Karpas-422 (cell line): ENCODE measurements at places on chromosomes 2 and 18.

GRCh38 chr2:63870679-63871078 lies 29.0 kb downstream of the UGP2 start:
- H3K4me3 ChIP-seq: no peak overlapping the region
- peaks cover 9% of the 10 kb centered on the region for H3K4me1 ChIP-seq
- H3K27ac ChIP-seq: no peak overlapping the region
- no peak for DNase-seq

- no peak for DNase-seq
- H3K36me3 ChIP-seq: no peaks in the 10 kb centered on the region
Measured at GRCh38 chr2:25598911-25599310, 74.5 kb downstream of the DTNB start.

- no peaks in the 10 kb centered on the region for H3K4me1 ChIP-seq
- DNase-seq: no peak
- no peak overlapping the region for H3K27ac ChIP-seq
- H3K36me3 ChIP-seq: no peaks in the 10 kb centered on the region
Measured at GRCh38 chr2:151664520-151664919, 69.8 kb downstream of the NEB start.

- H3K36me3 ChIP-seq: no peaks in the 10 kb centered on the region
- no peak overlapping the region for H3K27ac ChIP-seq
- H3K27me3 ChIP-seq: no peaks in the 10 kb centered on the region
- H3K4me1 ChIP-seq: no peaks in the 10 kb centered on the region
Measured at GRCh38 chr2:114550895-114551793, 108.7 kb downstream of the DPP10 start.

DNA sequence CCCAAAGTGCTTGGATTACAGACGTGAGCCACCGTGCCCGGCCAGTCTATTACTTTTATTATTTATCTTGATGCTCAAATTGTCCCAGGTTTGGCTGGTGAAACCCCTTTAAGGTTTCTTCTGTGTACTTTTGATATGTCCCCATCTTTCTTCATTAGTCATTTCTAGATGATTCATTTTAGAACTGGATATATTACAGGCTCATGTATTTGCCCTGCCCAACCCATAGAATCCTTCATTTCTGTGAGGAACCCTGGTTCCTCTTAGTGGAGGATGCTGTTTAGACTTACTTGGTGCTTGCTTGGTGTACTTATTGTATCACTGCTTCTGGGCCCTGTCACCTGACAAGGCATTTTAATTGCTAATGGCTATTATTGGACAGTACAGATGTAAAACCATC lies 40.1 kb downstream of the KCMF1 start:
- no peaks in the 10 kb centered on the region for H3K27me3 ChIP-seq
- no peak overlapping the region for H3K4me3 ChIP-seq
- no peak for DNase-seq
- H3K27ac ChIP-seq: no peak overlapping the region

- H3K4me1 ChIP-seq: no peaks in the 10 kb centered on the region
- no peaks in the 10 kb centered on the region for H3K27me3 ChIP-seq
- no peak overlapping the region for H3K4me3 ChIP-seq
- H3K27ac ChIP-seq: no peak overlapping the region
- no peak for DNase-seq
- H3K36me3 ChIP-seq: no peaks in the 10 kb centered on the region
Measured at GRCh38 chr2:120203251-120204021, 19.8 kb downstream of the TMEM185B start.

DNA sequence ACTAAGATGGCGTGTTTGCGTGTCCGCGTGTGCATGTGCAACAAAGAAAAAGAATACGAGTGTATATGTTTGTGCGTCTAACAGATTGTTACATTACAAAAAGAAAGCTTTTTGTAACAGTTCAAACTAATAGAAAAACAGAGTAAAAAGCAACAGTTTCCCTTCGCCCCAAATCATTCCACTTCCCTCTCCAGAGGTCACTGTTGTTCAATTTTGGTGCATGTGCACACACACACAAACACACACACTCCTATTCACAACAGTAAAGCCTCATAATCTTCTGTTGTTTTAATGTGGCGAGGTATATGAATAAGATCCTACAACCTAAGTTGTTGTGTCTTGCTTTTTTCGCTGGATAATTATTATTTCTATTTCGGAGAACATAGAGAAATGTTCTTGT lies 357.3 kb upstream of the SLC8A1 start:
- no peak overlapping the region for H3K27ac ChIP-seq
- H3K4me3 ChIP-seq: no peak overlapping the region
- no peaks in the 10 kb centered on the region for H3K36me3 ChIP-seq
- H3K27me3 ChIP-seq: no peaks in the 10 kb centered on the region
- no peak for DNase-seq

DNA sequence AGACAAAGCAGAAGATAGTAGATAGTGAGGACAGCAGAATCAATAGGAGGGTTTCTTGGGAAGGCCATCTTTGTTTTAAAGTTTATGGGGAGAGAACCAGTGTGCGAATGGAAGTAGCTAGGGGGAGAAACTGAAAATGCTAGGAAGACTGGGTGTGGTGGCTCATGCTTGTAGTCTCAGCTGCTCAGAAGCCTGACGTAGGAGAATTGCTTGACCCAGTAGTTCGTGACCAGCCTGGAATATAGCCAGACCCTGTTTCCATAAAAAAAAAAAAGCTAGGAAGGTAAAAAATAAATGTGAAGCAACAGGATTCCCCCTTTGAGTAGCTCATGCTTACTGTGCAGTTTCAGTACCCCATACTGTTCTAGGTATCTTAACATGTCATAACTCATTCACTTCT lies 19.2 kb upstream of the DRC1 start:
- H3K27ac ChIP-seq: no peak overlapping the region
- H3K4me1 ChIP-seq: peaks cover 16% of the 10 kb centered on the region
- peaks cover 40% of the 10 kb centered on the region; the same call in 1 of the 2 replicates for H3K36me3 ChIP-seq
- no peak overlapping the region for H3K4me3 ChIP-seq
- DNase-seq: no peak

DNA sequence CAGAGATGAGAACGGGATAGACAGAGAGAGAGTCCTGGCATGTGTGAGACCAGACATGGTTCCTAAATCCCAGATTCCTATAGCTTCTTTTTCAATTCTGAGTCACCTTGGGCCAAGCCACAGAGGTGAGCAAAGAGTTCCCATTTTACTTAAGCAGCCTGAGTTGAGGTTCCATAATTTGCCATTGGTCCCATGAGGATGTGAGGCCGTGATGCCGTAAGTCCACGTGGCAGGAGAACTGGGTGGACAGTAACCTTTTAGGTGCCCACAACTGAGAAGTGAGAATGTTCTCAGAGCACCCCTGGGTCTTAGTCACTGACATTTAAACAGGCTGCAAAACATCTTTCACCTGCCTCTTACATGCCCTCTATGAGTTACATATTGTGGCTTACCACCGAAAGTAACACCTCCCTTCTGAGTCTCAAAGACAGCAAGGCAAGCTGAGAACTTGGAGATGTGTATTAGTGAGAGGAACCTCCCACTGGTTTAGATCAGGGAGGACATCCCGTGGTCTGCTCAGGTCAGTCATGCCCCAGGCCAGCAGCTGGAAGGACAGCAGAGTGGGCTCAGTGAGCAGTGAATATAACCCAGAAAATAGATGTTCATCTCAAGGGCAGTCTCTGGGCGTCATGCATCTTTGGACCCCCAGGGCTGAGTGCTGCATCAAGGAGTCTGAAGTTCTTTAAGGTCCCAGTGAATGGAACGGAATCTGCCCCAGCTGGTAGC lies 127.9 kb upstream of the LGALSL start:
- peak; percentile 54 for DNase-seq
- peaks cover 48% of the 10 kb centered on the region for H3K4me1 ChIP-seq
- H3K4me3 ChIP-seq: peak overlapping the region; percentile 4; the same call in 1 of the 2 replicates

- H3K27me3 ChIP-seq: no peaks in the 10 kb centered on the region
- H3K4me3 ChIP-seq: no peak overlapping the region
- H3K36me3 ChIP-seq: no peaks in the 10 kb centered on the region
- peaks cover 3% of the 10 kb centered on the region; the same call in 1 of the 2 replicates for H3K4me1 ChIP-seq
- H3K27ac ChIP-seq: no peak overlapping the region
- DNase-seq: no peak
Measured at GRCh38 chr2:136383167-136383566, 265.2 kb upstream of the CXCR4 start.

DNA sequence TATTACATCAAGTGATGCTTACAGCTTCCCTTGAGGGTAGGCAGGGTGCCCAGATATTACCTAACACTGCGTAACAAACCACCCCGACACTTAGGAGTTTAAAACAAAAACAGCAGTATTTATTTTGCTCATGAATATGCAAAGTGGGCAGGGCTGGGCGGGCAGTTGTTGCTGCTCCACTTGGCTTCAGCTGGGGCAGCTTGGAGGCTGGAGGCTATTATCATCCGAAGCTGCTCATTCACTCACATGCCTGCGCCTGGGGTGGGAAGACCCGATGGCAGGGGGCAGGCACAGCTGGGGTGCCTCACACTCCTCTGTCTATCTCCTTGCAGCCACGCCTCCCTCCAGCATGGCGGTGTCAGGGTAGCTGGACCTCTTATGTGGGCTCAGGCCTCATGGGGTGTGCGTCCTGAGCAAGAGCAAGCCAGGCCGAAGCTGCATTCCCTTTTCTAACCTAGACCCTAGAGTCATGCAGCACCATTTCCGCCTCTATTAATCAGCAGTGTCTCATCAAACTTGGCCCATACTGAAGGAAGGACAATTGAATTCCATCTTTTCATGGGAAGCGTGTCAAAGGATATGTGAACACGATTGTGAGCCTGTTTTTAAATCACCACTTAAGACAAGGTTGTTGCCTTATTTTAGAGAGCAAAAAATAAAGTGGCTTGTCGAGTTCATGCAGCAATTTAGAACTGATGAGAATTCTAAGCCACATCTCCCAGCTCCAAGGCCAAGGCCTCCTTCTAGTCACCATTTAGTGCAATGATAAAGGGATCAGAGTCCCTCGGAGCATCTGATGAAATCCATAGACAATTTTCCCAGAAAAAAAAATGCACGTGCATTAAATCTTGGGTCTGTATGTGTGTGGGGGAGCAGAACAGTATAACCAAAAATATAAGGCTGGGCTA lies 54.9 kb downstream of the SDC1 start:
- H3K4me3 ChIP-seq: no peak overlapping the region
- H3K36me3 ChIP-seq: peaks cover 9% of the 10 kb centered on the region
- H3K27ac ChIP-seq: no peak overlapping the region

DNA sequence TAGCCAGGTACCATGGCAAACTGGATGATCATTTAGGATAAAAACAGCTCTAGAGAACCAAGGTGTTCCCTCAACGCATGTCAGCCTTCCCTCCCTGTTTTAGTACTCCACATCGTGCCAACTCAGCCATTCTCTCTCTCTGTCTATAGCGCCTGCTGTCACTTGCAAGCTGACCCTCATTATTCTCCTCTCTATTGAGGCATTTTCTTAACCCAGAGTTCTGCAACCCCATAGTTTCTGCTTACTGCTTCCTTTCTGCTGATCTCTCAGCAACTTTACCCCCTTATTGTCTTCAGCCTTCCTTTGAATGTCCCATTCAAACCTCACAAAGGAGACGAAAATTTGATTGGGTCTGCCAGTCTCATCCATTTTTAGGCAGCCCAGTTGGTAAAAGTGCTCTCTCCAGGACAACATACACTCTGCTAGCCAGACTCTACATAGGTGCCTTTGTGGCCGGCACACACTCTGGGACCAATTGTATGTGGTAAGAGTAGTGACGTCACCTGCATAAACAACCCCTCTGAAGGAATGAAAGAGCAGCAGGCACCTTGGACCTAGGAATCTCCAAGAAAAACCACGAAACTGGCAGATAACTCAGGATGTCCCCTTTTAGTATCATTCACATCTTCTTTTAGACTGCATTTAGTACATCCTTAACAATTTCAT lies 367.2 kb upstream of the KCNH7 start:
- no peak overlapping the region for H3K4me3 ChIP-seq
- no peaks in the 10 kb centered on the region for H3K36me3 ChIP-seq
- H3K27me3 ChIP-seq: no peaks in the 10 kb centered on the region
- no peak for DNase-seq
- H3K27ac ChIP-seq: no peak overlapping the region

- H3K4me3 ChIP-seq: no peak overlapping the region
- no peak for DNase-seq
- H3K27me3 ChIP-seq: no peaks in the 10 kb centered on the region
- H3K4me1 ChIP-seq: no peaks in the 10 kb centered on the region
- no peak overlapping the region for H3K27ac ChIP-seq
Measured at GRCh38 chr2:176082824-176083751, 674 bp downstream of the EVX2 start.

- H3K4me3 ChIP-seq: no peak overlapping the region
- no peaks in the 10 kb centered on the region for H3K27me3 ChIP-seq
- no peak for DNase-seq
- no peaks in the 10 kb centered on the region for H3K36me3 ChIP-seq
- no peak overlapping the region for H3K27ac ChIP-seq
Measured at GRCh38 chr2:47270421-47270820, 115.3 kb upstream of the STPG4 start.

- H3K4me3 ChIP-seq: no peak overlapping the region
- H3K27me3 ChIP-seq: no peaks in the 10 kb centered on the region
- no peaks in the 10 kb centered on the region for H3K4me1 ChIP-seq
- H3K36me3 ChIP-seq: no peaks in the 10 kb centered on the region
- no peak overlapping the region for H3K27ac ChIP-seq
Measured at GRCh38 chr2:162890690-162891311, 52.2 kb upstream of the KCNH7 start.

GRCh38 chr18:51519571-51519970 lies 322.1 kb upstream of the MEX3C start:
- H3K27ac ChIP-seq: no peak overlapping the region
- DNase-seq: no peak
- no peaks in the 10 kb centered on the region for H3K36me3 ChIP-seq
- H3K4me1 ChIP-seq: no peaks in the 10 kb centered on the region
- no peak overlapping the region for H3K4me3 ChIP-seq

DNA sequence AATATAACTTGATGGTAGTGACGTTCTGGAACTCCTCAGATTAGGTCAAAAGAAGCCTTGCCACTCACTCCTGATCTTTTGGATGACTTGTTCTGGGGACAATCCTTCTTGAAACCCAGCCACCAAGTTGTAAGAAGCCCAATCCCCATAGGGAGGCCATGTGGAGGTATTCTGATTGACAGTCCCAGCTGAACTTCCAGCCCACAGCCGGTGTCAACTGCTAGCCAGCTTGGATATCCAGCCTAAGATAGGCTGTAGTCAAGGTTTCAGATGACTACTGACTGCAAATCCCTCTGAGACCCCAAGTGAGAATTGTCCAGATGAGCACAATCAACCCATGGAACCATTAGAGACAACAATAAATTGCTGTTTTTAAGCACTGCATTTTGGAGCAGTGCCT lies 31.4 kb downstream of the EIF2AK2 start:
- H3K27me3 ChIP-seq: no peaks in the 10 kb centered on the region
- H3K27ac ChIP-seq: no peak overlapping the region
- H3K4me1 ChIP-seq: no peaks in the 10 kb centered on the region
- peaks cover 35% of the 10 kb centered on the region; the same call in 1 of the 2 replicates for H3K36me3 ChIP-seq

- no peaks in the 10 kb centered on the region for H3K27me3 ChIP-seq
- H3K4me3 ChIP-seq: no peak overlapping the region
- H3K27ac ChIP-seq: peak overlapping the region; percentile 89; the same call in 1 of the 2 replicates
- H3K4me1 ChIP-seq: peaks cover 39% of the 10 kb centered on the region
Measured at GRCh38 chr2:24285484-24286152, 74.7 kb downstream of the ITSN2 start.

- peak overlapping the region; percentile 39; the same call in 1 of the 2 replicates for H3K4me3 ChIP-seq
- no peaks in the 10 kb centered on the region for H3K36me3 ChIP-seq
- no peak overlapping the region for H3K27ac ChIP-seq
- peaks cover 14% of the 10 kb centered on the region for H3K4me1 ChIP-seq
- no peak for DNase-seq
Measured at GRCh38 chr18:69838003-69838402, 109.7 kb downstream of the CD226 start.

GRCh38 chr2:188292348-188293239 lies 920 bp downstream of the GULP1 start:
- no peaks in the 10 kb centered on the region for H3K36me3 ChIP-seq
- H3K4me3 ChIP-seq: no peak overlapping the region
- H3K4me1 ChIP-seq: no peaks in the 10 kb centered on the region
- H3K27ac ChIP-seq: no peak overlapping the region
- no peaks in the 10 kb centered on the region for H3K27me3 ChIP-seq
